Colonic mucosa (tissue), 4 donors: ENCODE measurements at places on chromosomes 12 and 14. TPM values are rescaled to one million over a fixed set of nuclear protein-coding genes. Genes with fewer than 3 reads are reported as not detected.

GRCh38 chr12:6225630-6226001 lies 25.4 kb downstream of the CD9 start:
- H3K4me1 ChIP-seq, result peaks cover 69% of the 10 kb centered on the region
- no peaks in the 10 kb centered on the region for H3K36me3 ChIP-seq
- no peaks in the 10 kb centered on the region for H3K27me3 ChIP-seq
- H3K27ac ChIP-seq, result peak overlapping the region; percentile 92

Gene RTL1
- total RNA-seq, result not detected

Gene GYS2
- total RNA-seq, result not detected

- no peaks in the 10 kb centered on the region for H3K27me3 ChIP-seq
- H3K4me1 ChIP-seq, result no peaks in the 10 kb centered on the region
- DNase-seq, result no peak
- H3K36me3 ChIP-seq, result no peaks in the 10 kb centered on the region
- H3K4me3 ChIP-seq, result no peak overlapping the region
Measured at GRCh38 chr14:39451811-39452210, 19.6 kb upstream of the FBXO33 start.

DNA sequence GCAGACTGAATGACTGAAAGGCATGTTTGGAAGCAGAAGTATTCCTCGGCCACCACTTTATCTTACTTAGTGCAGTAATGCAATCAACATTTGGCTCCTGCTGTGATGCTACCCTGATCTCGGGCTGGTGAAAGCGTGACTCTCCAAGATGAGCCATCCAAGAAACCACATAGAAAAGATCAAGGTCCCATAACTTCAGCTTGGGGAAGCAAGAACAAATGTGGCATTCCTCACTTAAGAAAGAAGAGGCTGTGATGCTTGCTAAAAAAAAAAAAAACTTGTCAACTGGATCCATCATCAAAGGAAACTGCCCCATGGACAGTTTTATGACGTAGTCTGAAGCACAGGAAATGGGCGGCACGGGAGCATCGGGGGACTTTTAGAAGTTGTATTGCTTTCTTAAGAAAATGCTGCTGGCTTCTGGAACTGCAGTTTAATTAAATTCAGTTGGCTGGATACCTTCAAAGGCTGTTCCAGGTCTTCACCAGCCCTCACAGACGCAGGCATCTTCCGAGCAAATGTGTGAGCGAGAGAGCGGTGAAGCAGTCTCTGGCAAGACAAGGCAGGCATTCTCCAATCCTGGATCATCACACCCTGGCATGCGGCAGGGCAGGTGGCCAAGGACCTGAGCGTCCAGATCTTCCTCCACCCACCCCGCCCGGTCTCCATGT lies 38.2 kb upstream of the MAP1LC3B2 start:
- no peaks in the 10 kb centered on the region for H3K27me3 ChIP-seq
- no peak overlapping the region for H3K4me3 ChIP-seq
- DNase-seq, result no peak
- H3K4me1 ChIP-seq, result no peaks in the 10 kb centered on the region

Gene KIF26A
- 6.6 TPM for total RNA-seq

Gene OR6C4
- total RNA-seq, result not detected

GRCh38 chr12:2803635-2804392 lies 8.7 kb upstream of the ITFG2 start:
- peaks cover 32% of the 10 kb centered on the region for H3K36me3 ChIP-seq
- no peaks in the 10 kb centered on the region for H3K4me1 ChIP-seq
- H3K4me3 ChIP-seq, result no peak overlapping the region
- no peak overlapping the region for H3K27ac ChIP-seq
- no peak for DNase-seq

Gene GLS2
- 1.7 TPM for total RNA-seq

DNA sequence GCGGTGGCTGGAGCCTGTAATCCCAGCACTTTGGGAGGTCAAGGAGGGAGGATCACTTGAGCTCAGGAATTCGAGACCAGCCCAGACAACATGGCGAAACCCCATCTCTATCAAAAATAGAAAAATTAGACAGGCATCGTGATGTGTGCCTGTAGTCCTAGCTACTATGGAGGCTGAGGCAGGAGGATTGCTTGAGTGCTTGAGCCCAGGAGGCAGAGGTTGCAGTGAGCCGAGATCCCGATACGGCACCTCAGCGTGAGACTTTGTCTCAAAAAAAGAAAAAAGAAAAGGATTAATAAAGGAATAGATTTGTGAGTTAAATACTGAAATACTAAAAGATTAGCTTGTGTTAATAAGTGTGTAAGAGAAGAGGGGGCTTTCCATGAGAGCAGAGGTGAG lies 29.4 kb downstream of the RPGRIP1 start:
- peak overlapping the region; percentile 60 for H3K27ac ChIP-seq
- no peaks in the 10 kb centered on the region for H3K36me3 ChIP-seq
- DNase-seq, result no peak

DNA sequence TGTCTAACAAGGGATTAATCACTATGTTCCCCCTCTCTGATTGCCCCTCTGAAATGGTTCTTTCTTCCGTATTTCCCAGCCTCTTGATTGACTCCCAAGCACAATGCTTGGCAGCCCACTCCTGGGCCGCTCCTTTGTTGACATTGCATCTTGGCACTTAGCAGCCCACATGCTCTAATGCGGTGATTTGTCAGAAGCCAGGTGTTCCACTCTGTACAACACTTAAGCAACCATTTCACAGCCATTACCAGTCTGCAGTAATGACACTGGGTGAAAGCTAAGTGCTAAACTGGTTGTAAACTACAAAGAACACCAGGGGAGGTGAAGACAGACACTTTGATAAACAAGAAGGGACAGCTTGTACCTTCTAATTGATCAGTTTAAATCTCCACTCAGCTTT lies 353.5 kb downstream of the TMEM132D start:
- H3K27me3 ChIP-seq, result no peaks in the 10 kb centered on the region
- H3K36me3 ChIP-seq, result no peaks in the 10 kb centered on the region
- DNase-seq, result peak; percentile 31
- no peaks in the 10 kb centered on the region for H3K4me1 ChIP-seq
- no peak overlapping the region for H3K4me3 ChIP-seq
- H3K27ac ChIP-seq, result no peak overlapping the region

DNA sequence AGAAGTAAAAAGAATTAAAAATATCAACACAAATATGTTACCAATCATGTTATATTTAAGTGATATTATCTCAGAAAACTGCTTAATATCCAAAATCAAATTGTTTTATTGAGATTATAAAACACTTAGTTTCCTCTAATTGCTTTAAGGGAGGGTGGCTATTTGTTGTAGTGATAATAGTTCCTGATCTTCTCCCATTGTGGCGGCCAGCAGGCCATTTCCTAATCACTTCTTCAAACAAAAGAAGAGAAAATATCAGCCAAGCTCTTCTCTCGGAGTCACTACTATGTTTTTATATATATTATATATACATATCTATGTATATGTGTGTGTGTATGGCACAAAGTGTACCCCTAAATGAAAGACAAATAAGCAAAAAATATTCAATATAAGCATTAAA lies 31.5 kb downstream of the ERO1A start:
- H3K36me3 ChIP-seq, result no peaks in the 10 kb centered on the region
- no peaks in the 10 kb centered on the region for H3K27me3 ChIP-seq
- no peak for DNase-seq
- no peak overlapping the region for H3K4me3 ChIP-seq

GRCh38 chr12:112907415-112908157 lies 824 bp downstream of the OAS1 start:
- H3K36me3 ChIP-seq, result no peaks in the 10 kb centered on the region
- peaks cover 18% of the 10 kb centered on the region for H3K4me1 ChIP-seq
- H3K27ac ChIP-seq, result peak overlapping the region; percentile 84
- H3K4me3 ChIP-seq, result peak overlapping the region; percentile 47
- H3K27me3 ChIP-seq, result no peaks in the 10 kb centered on the region

GRCh38 chr12:2385529-2385928 lies 332.7 kb downstream of the CACNA1C start:
- no peaks in the 10 kb centered on the region for H3K27me3 ChIP-seq
- no peak for DNase-seq
- no peak overlapping the region for H3K27ac ChIP-seq
- H3K4me1 ChIP-seq, result no peaks in the 10 kb centered on the region
- H3K36me3 ChIP-seq, result no peaks in the 10 kb centered on the region

Gene ERGIC2
- 60.0 TPM for total RNA-seq

GRCh38 chr12:3263939-3264922 lies 187.1 kb downstream of the TSPAN9 start:
- H3K4me1 ChIP-seq, result no peaks in the 10 kb centered on the region
- H3K4me3 ChIP-seq, result no peak overlapping the region
- H3K27ac ChIP-seq, result no peak overlapping the region
- no peaks in the 10 kb centered on the region for H3K27me3 ChIP-seq

- H3K4me1 ChIP-seq, result no peaks in the 10 kb centered on the region
- no peak overlapping the region for H3K27ac ChIP-seq
- no peaks in the 10 kb centered on the region for H3K27me3 ChIP-seq
- H3K4me3 ChIP-seq, result no peak overlapping the region
- DNase-seq, result no peak
Measured at GRCh38 chr12:8867009-8867408, 44.6 kb downstream of the A2ML1 start.

DNA sequence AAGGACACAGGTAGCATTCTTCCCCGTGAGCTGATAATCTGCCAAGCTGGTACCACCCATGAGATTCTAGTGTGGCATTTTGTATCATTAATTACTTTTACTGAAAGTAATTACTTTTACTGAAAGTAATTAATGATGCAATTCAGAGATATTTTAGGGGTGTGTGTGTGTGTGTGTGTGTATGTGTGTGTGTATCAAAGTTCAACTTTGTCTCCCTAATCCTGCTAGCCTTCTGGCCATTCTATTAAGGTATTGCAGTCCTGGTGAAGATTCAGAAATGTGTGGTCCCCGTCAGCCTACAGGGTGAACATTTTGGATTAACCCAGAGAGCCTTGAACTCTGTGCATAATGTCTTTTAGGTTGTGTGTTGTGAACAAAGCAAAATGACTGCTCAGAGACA lies 310.8 kb downstream of the ZFP36L1 start:
- H3K4me3 ChIP-seq, result no peak overlapping the region
- DNase-seq, result no peak
- H3K27me3 ChIP-seq, result no peaks in the 10 kb centered on the region
- H3K27ac ChIP-seq, result no peak overlapping the region
- no peaks in the 10 kb centered on the region for H3K4me1 ChIP-seq

GRCh38 chr14:77208291-77208978 lies 26.8 kb downstream of the TMEM63C start:
- H3K36me3 ChIP-seq, result no peaks in the 10 kb centered on the region
- peak; percentile 62 for DNase-seq
- H3K4me3 ChIP-seq, result no peak overlapping the region
- no peak overlapping the region for H3K27ac ChIP-seq

GRCh38 chr14:105072892-105073719 lies 7.9 kb upstream of the GPR132 start:
- H3K27me3 ChIP-seq, result peaks cover 5% of the 10 kb centered on the region
- no peak overlapping the region for H3K4me3 ChIP-seq
- no peaks in the 10 kb centered on the region for H3K36me3 ChIP-seq
- no peaks in the 10 kb centered on the region for H3K4me1 ChIP-seq
- DNase-seq, result no peak

DNA sequence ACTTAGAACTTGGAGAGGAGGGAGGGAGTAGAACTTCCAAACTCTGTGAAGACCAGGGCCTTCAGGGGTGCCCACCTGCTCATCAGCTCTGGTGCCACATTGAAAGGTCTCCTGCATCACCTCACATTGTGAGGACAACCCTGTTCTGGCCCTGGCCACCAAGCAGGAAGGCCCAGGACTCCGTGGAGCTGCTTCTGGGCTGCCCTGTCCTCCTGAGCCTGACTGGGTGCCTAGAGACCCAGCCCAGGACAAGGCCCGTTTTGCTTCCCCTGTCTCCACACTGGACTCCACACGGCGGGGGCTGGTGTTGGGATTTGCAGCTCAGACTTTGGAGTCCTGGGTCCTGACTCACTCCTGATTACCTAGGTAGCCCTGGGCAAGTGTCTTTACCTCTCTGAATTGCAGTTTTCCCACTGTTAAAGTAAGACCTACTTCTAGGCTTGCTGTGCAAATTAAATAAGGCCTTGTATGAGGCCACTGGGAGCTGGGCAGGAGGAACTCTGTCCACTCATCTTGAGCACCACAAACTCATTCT lies 12.5 kb upstream of the KRT82 start:
- H3K4me1 ChIP-seq, result no peaks in the 10 kb centered on the region
- H3K36me3 ChIP-seq, result no peaks in the 10 kb centered on the region
- H3K27me3 ChIP-seq, result no peaks in the 10 kb centered on the region
- H3K4me3 ChIP-seq, result no peak overlapping the region

DNA sequence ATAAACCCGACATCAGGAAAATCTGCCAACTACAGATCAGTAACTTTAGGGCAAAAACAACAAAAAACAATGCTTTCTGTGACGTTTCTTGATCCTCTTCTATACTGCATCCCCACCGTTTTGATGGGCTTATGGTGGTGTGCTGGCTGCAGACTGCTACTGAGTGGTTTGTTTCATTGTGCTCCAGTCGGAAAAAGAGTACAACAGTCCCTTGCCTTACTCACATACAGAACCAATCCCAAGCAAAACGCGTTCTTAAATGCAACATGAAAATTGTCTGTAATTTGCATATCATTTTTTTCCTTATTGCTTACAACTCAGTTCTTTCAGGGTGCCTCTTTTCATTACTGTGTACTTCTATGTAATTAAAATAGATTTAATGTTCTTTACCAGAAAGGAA lies 2.3 kb downstream of the ETV6 start:
- no peaks in the 10 kb centered on the region for H3K36me3 ChIP-seq
- H3K4me1 ChIP-seq, result peaks cover 5% of the 10 kb centered on the region
- H3K27me3 ChIP-seq, result no peaks in the 10 kb centered on the region
- no peak for DNase-seq
- peak overlapping the region; percentile 97 for H3K27ac ChIP-seq

DNA sequence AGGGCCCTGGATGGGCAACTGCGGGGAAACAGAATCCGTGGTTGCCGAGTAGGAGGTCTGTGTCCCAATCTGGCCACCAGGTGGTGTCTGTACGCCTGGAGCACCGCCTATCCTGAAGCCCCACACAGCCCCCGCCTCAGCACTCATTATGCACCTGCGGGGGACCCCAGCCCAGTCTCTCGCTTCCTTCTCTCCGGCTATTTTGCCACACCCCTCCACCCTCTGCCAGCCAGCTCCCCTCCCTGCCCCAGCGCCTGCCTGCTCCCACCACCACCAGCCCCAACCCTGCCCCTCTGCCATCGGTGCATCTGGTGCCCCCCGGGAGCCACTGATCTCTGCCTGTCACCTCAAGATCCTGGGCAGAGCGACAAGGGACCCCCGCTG lies 2.2 kb upstream of the NXPH4 start:
- peaks cover 49% of the 10 kb centered on the region for H3K27me3 ChIP-seq
- DNase-seq, result peak; percentile 70
- peaks cover 15% of the 10 kb centered on the region for H3K4me1 ChIP-seq
- H3K36me3 ChIP-seq, result no peaks in the 10 kb centered on the region
- H3K27ac ChIP-seq, result no peak overlapping the region
- no peak overlapping the region for H3K4me3 ChIP-seq

DNA sequence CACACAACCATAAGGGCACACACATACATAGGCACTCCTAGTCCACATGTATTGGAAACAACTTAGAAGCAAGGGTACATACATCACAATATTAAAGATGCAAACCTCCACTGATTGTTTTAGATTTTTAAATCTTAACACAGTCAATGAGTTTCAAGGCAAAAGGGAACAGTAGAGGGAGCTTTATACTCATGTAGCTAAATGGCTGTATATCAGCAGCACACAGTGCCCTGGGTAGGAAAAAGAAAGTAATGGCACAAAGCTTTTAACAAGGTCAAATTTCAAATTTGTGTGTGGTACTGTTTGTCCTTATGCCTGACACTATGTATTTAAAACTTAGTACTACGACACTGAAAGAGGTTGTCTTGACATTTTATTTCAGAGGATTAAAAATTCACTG lies 262.0 kb downstream of the MED13L start:
- DNase-seq, result no peak
- no peaks in the 10 kb centered on the region for H3K27me3 ChIP-seq
- H3K27ac ChIP-seq, result no peak overlapping the region
- no peak overlapping the region for H3K4me3 ChIP-seq
